ENCODE measurements at places on chromosomes 3 and 15.

GRCh38 chr15:28967990-28968389 lies 82.2 kb downstream of the APBA2 start:
- DNase-seq, result no peak

- DNase-seq, result no peak
These were observed 10.0 kb downstream of the PXK start for GRCh38 chr3:58342676-58343075.

DNA sequence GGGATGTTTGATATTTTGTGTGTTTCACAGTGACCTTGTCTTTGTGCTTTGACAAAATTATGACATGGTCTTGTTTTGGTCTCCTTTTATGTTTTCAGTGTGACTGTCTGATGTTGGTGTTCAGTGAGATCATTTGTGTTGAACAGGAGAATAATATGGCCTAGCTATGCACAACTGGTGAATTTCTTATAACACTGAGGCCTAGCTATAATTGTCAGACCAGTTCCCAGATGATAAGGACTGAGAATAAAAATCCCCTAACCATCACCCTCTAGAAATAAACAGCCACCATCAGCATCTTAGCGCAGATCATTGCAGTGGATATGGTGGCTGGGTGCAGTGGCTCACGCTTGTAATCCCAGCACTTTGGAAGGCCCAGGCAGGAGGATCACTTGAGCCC lies 66.8 kb upstream of the LIMD1 start:
- DNase-seq, result no peak

DNA sequence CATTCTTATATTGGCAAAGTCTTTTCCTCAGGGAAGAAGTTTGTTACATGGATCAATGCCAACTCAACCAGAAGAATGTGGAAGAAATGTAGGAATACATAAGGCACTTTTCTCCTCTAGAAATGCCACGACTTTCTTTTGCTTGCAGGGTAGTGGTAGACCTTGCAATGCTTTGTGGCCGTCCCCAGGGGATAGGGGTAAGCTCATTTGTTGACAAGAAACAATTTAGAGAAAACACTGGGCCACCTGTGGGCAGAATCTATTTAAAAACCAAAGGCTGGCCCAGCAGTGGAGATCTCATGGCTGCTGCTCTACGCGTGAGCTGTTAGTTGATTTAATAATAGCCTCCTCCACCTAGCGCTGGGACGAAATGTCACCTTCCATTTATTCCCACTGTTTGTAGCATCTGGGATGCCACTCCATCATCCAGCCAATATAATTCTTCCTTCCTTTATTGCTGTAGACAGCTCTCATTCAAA lies 64.6 kb upstream of the PFN2 start:
- no peak for DNase-seq

DNA sequence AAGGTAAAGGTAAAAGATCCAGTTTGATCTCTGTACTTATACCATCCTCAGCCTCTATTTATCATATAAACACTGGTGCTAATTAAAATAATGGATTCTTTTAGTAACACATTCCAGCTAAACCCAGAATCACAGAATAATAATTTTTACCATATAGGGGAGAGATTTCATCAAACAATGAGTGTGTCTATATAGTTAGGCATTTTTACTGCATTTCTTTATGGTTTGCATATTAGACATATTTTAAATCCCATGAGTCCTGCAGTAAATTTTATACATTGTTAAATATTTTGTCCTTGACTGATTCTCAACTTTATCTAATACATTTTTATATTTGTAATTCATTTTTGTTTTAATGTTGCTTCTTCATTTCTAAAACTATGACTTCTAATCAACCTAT lies 323.7 kb upstream of the AGTR1 start:
- no peak for DNase-seq

- no peak for DNase-seq
These were observed 301.6 kb downstream of the EFHB start for GRCh38 chr3:19632099-19633074.

DNA sequence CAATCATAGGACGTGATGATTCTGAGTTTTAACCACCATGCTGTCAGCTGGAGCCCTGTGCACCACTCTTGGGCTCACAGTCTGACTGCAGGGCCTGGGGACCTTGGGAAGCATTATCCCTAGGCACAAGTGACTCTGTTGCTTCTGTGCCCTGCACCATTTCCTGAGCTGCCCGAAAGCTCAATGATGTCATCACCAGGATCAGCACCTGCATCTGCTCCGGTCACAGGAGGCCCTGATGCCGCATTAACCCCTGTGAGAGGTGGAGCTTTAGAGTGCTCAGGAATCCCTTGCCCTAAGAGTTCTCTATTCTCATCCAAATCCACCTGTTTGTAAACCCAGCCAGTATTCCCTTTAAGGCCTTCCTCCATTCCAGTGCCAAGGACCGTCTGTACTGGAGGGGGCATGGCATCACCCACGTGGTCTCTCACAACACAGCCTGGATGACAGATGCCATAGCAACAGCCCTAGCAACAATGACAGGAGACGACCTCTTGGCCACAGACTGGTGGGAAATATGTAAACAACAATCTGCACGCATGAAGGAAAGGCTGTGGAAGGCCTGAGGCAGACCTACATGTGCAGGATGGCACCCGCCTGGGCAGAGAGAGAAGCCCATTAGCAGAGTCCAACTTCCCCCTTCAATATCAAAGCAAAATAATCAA lies 37.9 kb downstream of the NTRK3 start:
- no peak for DNase-seq

GRCh38 chr3:135997554-135998320 lies 32.2 kb downstream of the PPP2R3A start:
- DNase-seq, result no peak

GRCh38 chr3:27643355-27643754 lies 78.8 kb downstream of the EOMES start:
- no peak for DNase-seq

DNA sequence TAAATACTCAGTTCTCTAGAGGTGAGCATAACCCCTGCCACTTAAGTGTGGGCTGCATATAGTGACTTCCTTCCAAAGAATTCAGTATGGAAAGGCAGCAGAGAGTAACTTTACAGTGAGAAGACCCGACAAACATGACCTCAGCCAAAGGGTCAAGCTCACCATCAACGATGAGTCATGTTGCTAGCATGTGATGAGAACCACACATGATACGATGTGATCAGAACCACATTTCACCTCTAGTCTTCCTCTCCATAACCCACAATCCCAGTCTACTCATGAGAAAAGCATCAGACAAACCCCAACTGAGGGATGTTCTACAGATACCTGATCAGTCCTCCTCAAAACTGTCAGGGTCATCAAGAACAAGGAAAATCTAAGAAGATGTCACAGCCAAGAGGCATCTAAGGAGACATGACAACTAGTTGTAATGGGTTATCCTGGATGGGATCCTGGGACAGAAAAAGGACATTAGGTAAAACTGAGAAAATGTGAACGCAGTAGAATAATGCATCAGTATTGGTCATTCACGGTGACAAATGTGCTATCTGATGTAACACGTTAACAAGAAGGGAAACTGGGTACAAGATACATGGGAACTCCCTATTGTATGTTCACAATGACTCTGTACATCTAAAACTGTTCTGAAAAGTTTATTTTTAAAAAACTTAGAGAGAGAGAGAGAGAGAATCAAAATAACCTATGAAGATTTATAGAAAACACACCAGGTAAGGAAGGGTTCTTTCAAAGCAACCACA lies 28.3 kb downstream of the SEC61A1 start:
- no peak for DNase-seq

GRCh38 chr15:50219820-50220219 lies 37.8 kb downstream of the SLC27A2 start:
- DNase-seq, result no peak

GRCh38 chr15:23083115-23083514 lies 43.7 kb upstream of the TUBGCP5 start:
- DNase-seq, result no peak
